ENCODE measurements at places on chromosomes 12 and 14.

DNA sequence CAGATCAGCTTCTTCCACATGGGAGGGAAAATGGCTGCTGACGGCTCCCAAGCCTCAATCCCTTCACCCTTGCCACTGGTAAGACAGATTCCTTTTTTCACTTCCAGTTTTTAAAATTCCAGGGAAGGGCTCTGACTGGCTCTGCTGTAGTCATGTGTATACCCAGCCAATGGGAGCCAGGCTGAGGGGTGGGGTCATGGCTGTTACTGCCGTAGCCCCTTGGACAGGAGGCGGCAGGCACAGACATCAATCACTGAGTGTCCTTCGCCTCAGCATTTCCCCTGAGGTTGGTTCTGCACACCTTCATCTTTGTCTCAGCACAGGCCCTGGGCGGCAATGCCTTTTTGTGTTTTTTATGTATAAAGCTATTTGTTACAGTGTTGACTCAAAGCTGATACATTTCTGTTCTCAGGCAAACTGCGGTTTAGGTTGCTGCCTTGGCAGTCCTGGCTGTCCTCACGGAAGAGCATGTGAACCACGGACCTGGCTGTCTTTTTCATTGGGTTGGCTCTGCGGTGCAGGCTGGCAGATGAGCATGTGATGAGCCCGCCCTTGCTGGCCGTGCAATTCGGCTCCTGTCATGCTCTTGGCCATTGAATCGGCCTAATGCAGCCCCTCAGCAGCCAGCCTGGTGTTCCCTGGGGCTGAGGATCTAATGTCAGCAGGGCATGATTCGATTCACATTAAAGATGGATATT is 74.3 kb downstream of the PPM1A start:
- peaks cover 14% of the 10 kb centered on the region for H3K4me1 ChIP-seq
- no peak overlapping the region for H3K27ac ChIP-seq
- no peak overlapping the region for H3K4me3 ChIP-seq
- no peaks in the 10 kb centered on the region for H3K27me3 ChIP-seq
- H3K36me3 ChIP-seq, result no peaks in the 10 kb centered on the region
- no peak for ATAC-seq

DNA sequence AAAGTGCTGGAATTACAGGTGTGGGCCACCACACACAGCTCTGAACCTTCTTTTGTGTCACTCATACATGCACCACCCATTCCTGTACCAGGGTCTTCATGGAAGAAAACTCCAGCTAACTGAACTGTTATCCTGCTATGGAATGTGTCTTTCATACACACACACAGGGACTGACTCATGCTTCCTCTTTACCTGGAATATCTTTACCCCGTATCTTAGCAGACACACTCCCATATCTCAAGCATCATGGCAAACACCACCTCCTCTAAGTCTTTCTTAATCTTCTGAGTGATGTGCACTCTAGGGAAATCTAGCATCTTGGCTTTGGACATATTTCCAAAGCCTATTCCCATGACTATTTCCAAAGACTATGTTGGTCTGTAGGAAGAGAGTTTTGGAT is 35.0 kb upstream of the DTX1 start:
- H3K36me3 ChIP-seq, result no peaks in the 10 kb centered on the region
- no peak overlapping the region for H3K27ac ChIP-seq
- ATAC-seq, result no peak
- H3K4me1 ChIP-seq, result peaks cover 5% of the 10 kb centered on the region
- no peak overlapping the region for H3K4me3 ChIP-seq

DNA sequence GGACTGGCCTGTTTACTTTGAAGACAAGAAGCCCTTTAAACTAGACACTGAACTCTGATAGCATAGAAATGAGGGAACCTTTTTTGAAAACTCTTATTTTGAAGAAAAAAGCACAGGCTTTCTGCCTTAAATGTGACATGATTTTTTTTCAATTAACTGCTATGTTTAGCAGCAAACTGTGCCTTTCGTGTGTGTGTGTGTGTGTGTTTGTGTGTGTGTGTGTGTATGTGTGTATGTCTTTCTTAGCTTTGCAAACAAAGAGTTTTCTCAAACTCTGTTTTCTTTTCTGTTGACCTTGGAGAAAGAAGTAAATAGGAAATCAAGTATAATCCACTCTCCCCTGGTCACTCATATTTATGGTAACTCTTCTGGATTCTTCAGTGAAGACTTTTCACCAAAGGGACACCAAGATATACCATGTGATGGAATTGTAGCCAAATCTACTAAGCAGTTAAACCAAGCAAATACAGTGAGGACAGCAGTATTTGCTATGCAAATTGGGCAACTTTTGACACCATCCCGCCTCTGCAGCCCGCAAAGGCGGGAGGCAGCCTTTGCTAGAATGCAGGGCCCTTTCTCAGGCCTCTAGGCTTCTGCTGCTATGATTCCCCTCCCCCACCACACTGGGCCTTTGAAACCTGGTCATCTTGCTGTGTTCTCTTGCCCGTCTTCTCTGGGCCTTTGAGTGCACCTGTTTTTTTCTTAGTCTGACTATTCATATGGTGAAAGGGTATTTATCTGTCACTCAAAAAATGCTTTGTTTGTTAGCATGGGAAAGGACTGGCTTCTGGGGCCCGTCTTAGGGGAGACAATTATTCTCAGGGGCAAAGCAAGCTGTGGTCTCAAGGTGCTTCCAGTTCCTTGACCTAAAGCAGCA is 107.9 kb downstream of the MYRFL start:
- peaks cover 19% of the 10 kb centered on the region for H3K27me3 ChIP-seq
- ATAC-seq, result no peak
- H3K27ac ChIP-seq, result no peak overlapping the region
- no peaks in the 10 kb centered on the region for H3K36me3 ChIP-seq
- H3K4me3 ChIP-seq, result no peak overlapping the region

DNA sequence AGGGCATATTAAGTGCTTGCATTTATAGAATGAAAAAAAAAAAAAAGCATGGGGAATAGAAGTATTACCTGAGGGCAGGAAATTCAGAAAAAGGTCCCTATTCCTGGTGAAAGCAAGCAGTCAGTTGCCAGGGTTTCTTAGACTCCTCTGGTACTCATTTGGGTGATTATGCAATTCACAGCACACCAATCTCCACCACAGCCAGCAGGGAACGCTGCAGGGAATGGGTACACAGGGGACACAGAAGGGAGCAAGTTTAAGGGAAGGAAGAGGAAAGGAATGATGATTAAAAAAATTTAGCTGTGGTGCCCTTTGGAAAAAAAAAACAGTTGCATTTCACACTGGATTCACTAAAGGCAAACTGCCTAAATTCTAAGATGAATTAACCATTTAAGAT is 14.2 kb downstream of the BLTP3B start:
- H3K4me3 ChIP-seq, result no peak overlapping the region
- no peak overlapping the region for H3K27ac ChIP-seq
- H3K4me1 ChIP-seq, result peaks cover 57% of the 10 kb centered on the region
- H3K27me3 ChIP-seq, result no peaks in the 10 kb centered on the region
- ATAC-seq, result no peak
- H3K36me3 ChIP-seq, result peaks cover 25% of the 10 kb centered on the region

DNA sequence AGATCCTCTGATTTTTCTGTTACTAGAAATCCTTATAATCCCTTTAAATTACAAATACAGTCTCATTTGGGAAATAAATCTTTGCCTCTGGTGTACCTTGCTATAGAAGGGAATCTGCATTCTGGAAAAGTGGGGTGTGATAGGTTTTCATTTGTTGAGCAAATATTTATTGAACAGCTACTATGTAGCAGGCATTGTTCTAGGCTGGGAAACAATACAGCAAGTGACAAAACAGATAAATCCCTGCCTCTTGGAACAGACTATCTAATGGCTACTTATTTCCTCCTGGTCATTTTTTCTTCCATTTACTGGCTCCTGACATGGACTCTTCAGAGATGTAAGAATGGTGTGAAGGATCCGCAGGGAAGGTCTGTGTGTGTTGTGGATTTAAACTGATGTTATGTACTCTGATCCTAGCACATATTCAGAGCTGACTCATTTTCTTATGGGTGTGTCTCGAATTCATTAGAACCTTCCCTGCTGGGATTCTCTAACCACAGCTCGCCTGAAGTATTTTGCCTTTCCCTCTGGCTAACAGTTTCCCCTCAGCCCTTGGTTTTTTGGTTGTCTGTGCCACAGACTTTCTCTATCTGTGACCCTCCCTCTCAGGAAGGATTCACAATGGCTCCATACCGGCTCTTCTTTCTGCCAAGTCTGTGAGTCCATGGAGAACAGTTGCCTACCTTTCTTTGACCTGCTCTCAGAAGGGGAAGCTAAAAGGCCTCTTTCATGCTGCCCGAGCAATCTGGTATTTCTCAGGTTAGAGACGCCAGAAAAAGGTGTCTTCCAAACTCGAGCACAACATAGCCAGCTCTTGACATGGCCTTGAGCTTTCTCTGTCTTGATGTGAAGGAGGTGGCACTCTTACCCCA is 53.7 kb downstream of the TMTC2 start:
- no peak overlapping the region for H3K27ac ChIP-seq
- ATAC-seq, result no peak
- H3K27me3 ChIP-seq, result no peaks in the 10 kb centered on the region
- no peaks in the 10 kb centered on the region for H3K4me1 ChIP-seq
- no peaks in the 10 kb centered on the region for H3K36me3 ChIP-seq

DNA sequence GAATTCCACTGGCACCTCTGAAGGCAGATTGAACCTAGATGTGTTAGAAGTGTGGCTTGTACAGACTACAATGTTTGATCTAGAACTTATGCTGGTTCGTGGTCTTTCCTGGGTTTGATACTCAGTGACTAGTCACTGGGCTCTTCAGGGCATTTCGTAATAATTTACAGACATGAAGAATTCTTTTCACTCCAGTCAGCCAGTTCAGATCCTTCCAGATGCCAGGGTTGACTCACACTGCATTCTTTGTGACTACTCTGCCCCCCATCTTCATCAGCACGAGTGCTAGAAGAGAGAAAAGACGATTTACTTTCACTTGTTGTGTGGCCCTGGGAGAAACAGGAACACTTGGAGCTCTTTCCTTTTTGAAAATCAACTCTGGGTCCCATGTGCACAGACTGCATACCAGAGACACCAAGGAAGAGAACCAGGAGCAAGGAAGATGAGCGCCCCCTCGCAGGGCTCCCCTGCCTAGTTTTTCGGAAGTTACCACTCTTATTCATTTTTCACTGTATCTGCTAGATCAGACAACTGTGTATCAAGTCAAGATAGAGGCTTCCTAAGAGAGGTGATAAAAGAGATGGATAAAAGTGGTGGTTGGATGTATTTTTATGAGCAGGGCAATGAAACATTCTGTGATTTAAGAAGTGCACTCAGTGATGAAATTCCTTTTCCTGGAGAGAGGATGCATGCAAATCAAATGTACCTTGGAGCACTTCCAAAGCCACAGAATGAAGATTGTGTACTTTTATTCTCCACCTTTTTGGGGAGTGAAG is 33.5 kb upstream of the EVL start:
- no peak overlapping the region for H3K4me3 ChIP-seq
- H3K4me1 ChIP-seq, result no peaks in the 10 kb centered on the region
- H3K27ac ChIP-seq, result no peak overlapping the region
- peaks cover 10% of the 10 kb centered on the region for H3K27me3 ChIP-seq
- H3K36me3 ChIP-seq, result no peaks in the 10 kb centered on the region

GRCh38 chr14:68527329-68527851 is 265.5 kb downstream of the ZFP36L1 start:
- H3K4me3 ChIP-seq, result no peak overlapping the region
- peak overlapping the region; percentile 33 for H3K27ac ChIP-seq
- H3K27me3 ChIP-seq, result no peaks in the 10 kb centered on the region
- H3K36me3 ChIP-seq, result peaks cover 7% of the 10 kb centered on the region
- peaks cover 32% of the 10 kb centered on the region for H3K4me1 ChIP-seq

DNA sequence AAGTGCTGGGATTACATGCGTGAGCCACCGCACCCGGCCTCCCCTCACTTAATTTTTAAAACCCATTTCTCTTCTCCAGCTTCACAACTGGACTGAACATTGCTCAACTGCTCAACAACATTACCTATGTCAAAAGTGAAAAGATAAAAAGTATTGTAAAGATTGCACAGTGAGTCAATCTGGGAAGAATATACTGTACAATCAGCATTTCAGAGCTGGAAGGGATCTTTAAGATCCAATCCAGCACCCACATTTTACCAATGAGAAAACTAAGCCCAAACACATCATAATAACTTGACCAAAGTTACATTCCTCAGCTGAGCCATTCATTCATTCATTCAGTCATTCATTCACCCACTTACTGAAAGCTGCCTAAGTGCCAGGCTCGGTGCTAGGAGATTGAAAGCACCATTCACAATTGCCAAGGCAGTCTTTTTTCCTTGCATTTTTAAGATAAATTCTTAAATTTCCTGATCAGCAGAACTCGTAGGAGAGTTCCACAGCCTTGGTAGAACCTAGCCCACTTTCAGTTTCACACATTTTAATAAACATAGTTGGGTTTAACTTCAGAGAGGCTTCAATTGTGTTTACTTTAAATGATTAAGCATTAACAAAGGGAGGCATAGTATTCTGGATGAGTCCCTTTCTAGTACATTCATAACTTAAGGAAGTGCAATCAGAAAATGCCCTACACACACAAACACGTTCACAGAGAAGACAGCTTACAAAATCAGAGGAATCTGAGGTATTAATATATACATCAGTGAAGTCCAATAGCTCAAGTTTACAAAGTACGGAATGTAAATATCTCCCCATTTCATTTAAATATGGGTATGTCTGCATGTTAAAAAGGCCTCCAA is 3.0 kb downstream of the GALNT4 start:
- H3K36me3 ChIP-seq, result peaks cover 19% of the 10 kb centered on the region
- ATAC-seq, result no peak
- H3K27ac ChIP-seq, result peak overlapping the region; percentile 35

GRCh38 chr12:98238515-98239130 is 276.8 kb upstream of the TMPO start:
- no peak overlapping the region for H3K27ac ChIP-seq
- no peak for ATAC-seq
- no peak overlapping the region for H3K4me3 ChIP-seq
- H3K4me1 ChIP-seq, result no peaks in the 10 kb centered on the region

- H3K27me3 ChIP-seq, result peaks cover 13% of the 10 kb centered on the region
- H3K36me3 ChIP-seq, result no peaks in the 10 kb centered on the region
- H3K4me1 ChIP-seq, result no peaks in the 10 kb centered on the region
- no peak overlapping the region for H3K27ac ChIP-seq
Observed at GRCh38 chr12:24480766-24481449, 468.0 kb downstream of the BCAT1 start.

DNA sequence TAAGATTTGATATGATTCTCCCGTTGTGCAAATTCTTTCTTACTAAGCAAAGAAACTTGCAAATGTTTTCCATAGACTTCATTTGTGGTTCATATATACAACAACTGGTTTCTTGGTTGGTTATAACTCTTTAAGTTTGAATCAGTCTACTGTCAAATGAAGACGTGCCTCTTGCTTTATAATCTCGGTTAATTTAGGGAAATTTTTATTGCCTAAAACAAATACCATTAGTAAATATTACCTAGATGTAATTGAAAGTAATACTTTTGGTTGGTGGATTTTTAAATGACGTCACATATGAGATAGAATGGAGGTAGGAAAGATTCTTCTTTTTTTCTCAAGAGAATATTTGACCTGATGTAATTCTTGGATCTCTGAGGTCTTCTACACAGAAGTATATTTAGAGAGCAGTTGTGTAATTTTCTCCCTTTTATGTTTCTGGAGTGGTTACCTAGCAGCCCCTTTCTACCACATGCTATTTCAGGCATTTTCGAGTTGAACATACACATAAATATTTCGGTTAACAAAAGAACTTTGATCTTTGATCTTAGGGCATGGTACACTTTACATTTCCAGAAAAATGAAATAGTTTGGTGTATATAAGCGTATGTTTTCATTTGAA is 1.7 kb downstream of the ATF7IP start:
- peak overlapping the region; percentile 90 for H3K27ac ChIP-seq
- H3K4me3 ChIP-seq, result peak overlapping the region; percentile 83
- H3K27me3 ChIP-seq, result no peaks in the 10 kb centered on the region
- peaks cover 25% of the 10 kb centered on the region for H3K36me3 ChIP-seq
- ATAC-seq, result peak; percentile 32
